ENCODE measurements at places on chromosomes 2 and 18.

DNA sequence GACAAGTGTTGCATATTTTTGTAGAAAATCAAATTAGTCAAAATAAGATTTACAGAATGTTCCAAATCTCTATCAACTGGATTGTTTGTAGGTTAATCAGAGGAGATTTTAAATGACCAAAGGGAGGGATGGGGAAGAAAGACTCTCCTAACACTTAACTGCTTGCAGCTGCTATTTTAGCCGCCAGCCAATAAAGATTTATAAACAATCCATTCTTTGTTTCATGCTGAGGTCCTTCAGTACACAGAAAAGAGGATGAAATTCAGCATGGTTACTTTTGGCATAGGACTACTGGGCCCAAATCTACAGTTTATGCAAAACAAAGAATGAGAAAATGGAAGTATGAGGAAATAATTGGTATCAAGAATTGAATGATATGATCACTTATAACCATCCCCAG lies 86.4 kb upstream of the FN1 start:
- DNase-seq = no peak

- DNase-seq = no peak
Observed at GRCh38 chr2:173282795-173283545, 71.7 kb upstream of the CDCA7 start.

- no peak for DNase-seq
Observed at GRCh38 chr2:207767461-207768167, 2.1 kb downstream of the FZD5 start.

- DNase-seq = no peak
Observed at GRCh38 chr2:169966454-169966853, 139.2 kb downstream of the UBR3 start.

GRCh38 chr18:36728345-36728744 lies 100.5 kb downstream of the TPGS2 start:
- no peak for DNase-seq

GRCh38 chr2:61255580-61256437 lies 93.8 kb downstream of the C2orf74 start:
- DNase-seq = no peak

- DNase-seq = no peak
Observed at GRCh38 chr2:19751631-19752030, 150.2 kb downstream of the TTC32 start.

- no peak for DNase-seq
Observed at GRCh38 chr2:241116606-241117560, 14.8 kb upstream of the MTERF4 start.

DNA sequence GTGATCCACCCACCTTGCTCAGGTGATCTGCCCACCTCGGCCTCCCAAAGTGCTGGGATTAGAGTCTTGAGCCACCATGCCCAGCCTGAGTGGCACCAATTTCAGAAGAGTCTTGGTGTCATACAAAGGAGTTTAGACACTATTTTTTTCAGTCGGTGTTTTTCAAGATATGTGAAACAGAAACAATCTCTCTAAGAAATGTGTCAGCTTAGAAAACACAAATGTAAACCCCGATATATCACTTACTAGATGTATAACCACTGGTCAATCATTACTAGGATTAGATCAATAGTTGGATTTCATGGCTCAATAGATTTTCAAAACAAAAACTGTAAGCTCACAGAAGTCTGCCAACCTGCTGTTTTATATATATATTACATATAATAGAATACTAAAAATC lies 67.2 kb upstream of the FRZB start:
- DNase-seq = no peak

- DNase-seq = no peak
Observed at GRCh38 chr2:239979243-239980023, 45.7 kb downstream of the NDUFA10 start.

GRCh38 chr2:6073191-6074088 lies 381.3 kb downstream of the SOX11 start:
- no peak for DNase-seq

DNA sequence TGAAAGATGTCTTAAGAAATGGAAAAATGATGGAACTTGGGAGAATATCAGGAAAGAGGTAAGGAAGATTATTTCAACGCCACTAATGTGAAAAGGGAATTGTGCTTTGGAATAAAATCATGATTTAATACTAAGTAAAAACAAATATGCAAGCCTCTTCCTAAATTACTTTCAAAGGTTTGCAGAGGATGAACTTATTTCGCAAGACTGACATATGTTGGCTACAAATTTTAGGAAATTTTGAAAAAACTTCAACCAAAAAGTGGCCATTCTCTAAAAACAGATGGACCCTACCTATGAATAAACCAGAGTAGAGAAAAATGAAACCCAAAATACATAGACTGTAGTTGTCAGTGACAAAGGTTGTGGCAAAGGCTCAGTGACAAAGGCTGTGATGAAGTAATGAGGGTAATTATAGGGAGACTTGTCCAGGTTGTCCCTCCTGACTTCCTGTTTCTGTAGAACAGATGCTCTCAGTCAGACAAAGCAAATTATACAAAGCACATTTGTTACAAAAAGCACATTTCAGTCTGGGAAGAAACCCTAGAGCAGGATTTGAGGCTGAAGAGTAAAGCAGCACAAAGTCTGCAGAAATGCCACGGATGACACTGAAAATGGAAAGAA lies 39.5 kb downstream of the SFT2D3 start:
- DNase-seq = no peak

- DNase-seq = no peak
Observed at GRCh38 chr2:147171941-147172340, 672.9 kb upstream of the ACVR2A start.

DNA sequence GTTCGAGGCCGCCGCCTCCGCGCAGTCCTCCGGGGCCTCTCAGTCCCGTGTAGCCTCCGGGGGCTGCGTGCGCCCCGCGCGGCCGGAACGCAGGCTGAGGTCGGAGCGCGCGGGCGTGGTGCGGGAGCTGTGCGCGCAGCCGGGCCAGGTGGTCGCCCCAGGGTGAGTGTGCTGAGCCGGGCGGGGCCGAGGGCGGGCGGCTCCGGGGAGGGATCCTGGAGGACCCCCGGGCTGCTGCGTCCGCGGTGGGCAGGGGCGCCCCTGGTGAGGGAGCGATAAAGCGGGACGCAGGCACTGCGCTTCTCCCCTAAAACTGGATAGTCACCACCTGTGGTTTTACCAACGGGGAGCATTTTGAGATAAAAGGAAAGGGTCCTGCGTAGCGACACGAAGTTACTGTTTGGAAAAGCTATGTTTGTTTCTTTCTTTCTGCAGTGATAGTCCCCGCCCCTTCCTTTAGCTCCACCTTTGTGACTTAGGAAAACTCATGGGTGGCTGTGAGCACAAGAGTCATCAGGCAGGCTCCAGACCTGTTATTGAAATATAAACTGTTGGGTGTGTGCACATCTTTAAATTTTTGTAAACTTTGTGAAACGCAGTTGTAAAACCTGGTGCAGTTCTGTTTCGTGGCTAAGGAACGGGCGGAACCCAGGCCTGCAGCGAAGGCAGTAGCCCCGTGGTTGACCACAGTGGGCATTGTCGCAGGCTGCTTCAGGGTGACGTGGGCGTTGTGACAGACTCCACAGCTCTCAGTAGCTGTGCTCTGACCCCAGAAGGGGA lies 687 bp downstream of the CTDP1 start:
- no peak for DNase-seq

DNA sequence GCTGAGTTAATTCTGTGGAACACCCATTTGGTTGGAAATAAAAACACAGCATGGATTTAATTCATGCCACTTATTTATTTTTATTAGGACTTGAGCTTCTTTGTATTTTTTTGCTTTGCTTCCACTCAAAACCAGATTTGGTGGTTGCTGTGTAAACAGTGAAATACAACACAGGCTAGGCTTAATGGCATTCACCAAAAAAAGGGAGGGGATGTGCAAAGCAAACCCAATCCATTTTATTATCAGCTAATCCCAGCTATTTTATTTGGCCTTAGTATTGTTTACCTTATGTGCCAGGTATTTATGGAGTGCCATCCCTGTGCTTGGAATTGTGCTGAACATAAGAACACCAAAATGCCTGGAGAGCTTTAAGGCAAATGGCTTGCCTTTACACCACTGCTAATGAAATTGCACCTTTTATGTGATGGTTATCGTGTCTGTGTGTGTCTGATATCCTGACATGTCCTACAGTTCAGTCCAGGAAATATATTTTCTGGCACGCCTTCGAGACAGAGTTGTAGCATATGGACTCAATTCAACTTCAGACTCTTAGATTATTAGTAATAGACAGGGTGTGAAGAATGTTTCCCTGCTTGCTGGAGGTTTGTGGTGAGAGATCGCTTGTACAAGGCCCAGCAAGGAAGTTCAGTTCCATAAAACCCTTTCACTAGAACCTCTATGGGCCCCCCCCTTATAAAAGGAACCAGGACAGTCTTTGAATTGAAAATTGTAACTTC lies 99.6 kb downstream of the PRPF40A start:
- DNase-seq = no peak

- DNase-seq = no peak
Observed at GRCh38 chr2:113351375-113352355, 72.9 kb upstream of the PAX8 start.

DNA sequence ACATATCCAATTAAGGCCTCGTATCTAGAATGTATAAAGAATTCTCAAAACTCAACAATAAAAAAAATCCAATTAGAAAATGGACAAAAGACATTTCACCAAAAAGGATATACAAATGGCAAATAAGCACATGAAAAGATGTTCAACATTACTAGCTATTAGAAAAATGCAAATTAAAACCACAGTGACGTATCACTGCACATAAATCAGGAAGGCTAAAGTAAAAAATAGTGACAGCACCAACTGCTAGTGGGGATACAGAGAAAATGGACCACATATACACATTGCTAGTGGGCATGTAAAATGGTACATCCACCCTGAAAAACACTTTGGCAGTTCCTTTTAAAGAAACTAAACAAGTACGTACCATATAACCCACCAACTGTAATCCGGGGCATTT lies 59.7 kb downstream of the SMAD4 start:
- no peak for DNase-seq

DNA sequence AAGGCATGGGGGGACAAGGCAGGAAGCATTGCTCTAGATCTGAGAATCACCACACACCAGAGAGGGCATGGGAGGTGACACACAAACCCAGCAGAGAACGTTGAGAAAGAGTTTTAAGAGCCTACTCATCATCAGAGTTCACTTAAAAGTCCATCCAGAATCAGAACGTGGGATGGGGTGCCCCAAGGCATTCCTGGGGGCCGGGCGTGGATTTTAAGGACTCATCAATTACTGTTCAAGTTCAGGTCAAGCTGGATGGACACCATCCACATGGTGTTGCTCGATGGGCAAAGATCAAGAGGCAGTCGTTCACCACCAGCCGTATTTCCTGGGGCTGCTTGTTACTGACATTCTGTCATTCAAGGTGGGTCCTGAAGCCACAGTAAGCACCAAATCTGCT lies 34.9 kb downstream of the BCL11A start:
- no peak for DNase-seq

DNA sequence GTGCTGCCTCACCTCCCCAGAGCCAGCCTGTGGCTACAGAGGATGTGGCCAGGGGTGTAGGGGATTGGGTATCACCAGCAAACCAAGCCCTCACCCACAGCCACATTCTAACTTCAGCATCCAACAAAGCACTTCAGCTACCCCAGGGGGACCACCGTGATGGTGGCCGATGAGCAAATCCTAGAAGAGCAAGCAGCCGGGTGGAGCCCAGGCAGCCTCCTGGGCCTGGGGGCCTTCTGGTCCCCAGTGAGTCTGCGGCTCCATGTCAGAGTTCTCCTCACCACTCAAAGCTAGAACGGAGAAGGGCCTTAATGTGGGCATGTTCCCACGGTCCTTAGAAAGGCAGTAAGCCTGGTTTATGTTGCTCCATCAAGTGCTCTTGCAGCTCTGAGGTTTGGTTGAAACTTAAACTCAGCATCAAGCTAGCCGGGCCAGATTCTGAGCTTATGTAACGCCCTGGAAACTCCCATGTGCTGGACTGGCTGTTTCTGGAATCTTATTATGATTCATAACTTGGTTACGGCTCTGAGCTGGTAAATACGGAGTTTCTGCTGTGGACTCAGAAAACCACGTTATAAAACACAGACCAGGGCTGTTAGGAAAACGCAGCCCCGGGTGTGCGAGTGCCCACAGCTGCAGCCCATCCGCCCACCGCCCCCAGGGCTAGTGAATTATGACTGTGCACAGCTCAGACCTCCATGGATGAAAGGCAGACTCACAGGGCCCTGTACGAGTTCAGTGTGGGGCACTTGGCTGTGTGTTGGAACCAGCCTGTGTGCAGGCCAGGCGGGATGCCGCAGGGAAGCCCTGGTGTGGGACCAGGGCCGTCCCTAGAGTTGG lies 99.8 kb downstream of the SEPTIN10 start:
- DNase-seq = no peak

- no peak for DNase-seq
Observed at GRCh38 chr2:233007270-233007669, 5.8 kb downstream of the NGEF start.

- no peak for DNase-seq
Observed at GRCh38 chr18:63058521-63058920, 261.0 kb downstream of the BCL2 start.

DNA sequence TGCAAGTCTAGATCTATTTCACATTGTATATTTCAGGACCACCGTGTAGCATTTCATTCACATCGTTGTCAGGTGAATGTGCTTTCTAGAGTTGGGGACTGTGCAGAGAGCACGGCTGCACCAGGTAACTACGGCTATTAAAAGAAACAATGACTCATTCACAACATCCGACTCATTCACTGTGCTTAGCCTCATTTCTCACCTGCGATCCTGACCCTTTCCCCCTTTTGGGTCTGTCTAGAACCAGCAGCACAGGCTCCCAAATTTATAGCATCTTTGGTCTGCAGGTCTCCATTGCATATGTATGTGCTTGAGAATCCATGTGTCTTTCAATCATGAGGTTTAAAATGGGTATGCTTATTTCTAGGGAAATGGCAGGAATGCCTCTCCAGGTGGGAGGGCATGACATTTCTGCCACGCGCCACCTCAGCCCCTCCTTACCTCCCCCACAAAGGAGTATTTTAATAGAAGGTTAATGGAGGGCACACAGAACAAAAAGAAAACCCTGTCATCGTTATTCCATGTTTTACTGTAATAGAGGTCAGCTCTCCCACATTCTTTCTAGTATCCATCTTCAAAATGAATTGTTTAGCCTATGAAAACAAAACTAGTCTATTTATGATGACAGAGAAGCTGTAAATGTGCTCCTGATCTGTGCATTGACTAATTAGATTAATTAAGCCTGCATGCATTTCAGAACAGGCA lies 246.7 kb upstream of the EPHA4 start:
- no peak for DNase-seq

DNA sequence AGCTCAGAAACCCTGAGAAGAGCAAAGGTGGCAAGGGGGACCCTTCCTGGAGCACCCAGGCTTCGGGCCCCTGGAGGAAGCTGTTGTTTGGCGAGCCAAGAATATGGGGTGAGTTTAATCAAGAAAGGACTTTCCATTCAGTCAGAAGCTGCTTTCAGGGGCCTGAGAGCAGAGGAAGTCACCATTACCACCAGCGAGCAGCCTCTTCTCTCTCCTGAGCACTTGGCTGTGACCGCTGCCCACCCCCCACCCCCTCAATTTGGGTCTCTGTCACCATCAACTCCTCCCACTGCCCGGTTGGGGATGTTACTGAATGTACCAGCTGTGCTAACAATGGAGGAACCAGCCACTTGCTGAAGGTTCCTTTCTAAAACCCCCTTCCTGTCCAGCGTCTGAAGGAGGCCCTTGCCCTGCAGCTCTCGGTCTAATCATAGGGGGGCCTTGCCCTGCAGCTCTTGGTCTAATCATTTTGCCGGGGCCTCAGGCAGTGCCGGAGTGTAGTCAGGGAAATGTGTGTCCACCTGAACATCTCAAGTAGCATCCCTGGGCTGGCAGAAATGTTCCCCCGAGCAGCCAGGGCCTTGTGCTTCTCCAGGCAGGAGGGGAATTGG lies 943 bp downstream of the INPP5D start:
- peak; percentile 55 for DNase-seq

- DNase-seq = no peak
Observed at GRCh38 chr2:85534881-85535280, 4.1 kb upstream of the MAT2A start.

GRCh38 chr18:54100920-54101470 lies 123.5 kb downstream of the MBD2 start:
- DNase-seq = no peak
